ENCODE measurements at places on chromosomes 1 and 21.

GRCh38 chr1:179825798-179826460 is 51.7 kb downstream of the TOR1AIP2 start:
- no peak for DNase-seq

DNA sequence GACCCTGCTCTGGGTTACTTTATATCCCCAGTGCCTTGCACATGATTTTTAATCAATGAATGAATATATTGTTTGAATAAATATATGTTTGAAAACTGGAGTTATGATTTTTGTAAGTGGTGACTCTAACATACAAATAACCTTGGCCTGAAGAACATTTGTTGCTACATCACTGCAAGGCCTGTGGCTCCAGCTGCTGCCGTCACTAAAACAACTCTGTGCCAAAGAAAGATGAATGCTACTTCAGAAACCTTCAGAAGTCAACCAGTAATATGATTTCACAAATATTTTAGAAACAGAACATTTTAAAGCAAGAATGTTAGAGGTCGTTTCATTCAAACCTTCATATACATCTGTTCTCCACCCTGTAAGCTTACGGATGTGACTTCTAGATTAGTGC is 60.6 kb upstream of the SEC16B start:
- no peak for DNase-seq

GRCh38 chr21:35376406-35377135 is 327.5 kb upstream of the RUNX1 start:
- DNase-seq: no peak

GRCh38 chr21:34594566-34595234 is 20.2 kb downstream of the RCAN1 start:
- DNase-seq: peak; percentile 42

DNA sequence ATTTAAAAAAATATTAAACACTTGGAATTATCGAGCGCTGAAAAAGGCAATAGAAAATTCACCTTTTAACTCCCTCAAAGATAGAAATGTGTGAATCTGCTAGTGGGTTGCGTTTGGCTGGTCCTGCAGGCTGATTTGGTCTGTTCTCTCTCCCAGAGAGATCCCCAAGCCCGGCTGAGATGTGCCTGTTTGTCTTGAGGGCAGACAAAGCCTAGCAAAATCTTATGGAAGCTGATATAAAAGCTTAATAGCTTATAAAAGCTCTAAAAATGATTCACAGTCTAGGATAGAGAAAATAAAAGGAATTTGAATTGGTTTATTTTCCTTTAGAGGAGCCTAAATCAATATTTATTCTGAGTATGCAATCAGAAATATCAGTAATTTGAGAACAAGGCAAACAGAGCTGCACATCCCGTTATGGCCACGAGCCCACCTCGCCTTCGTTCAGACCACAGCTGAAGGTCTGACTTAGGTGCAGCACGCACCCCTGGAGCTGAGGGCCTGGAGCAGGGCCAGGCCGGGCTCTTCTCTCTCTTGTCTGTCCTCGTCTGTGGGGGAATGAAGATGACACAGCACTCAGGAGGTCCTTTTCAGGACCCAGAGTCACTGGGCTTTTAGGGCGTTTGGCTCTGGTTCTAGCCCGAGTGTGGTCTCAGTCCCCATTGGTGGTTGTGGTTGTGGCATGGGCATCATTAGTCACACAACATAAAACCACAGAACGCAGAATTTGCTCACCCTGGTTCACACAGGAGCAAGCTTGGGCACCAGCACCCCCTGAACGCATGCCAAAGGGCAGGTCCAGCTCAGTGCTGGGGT is 18.6 kb downstream of the PDE9A start:
- DNase-seq: peak; percentile 75

GRCh38 chr1:218332416-218332815 is 12.7 kb upstream of the TGFB2 start:
- DNase-seq: no peak

DNA sequence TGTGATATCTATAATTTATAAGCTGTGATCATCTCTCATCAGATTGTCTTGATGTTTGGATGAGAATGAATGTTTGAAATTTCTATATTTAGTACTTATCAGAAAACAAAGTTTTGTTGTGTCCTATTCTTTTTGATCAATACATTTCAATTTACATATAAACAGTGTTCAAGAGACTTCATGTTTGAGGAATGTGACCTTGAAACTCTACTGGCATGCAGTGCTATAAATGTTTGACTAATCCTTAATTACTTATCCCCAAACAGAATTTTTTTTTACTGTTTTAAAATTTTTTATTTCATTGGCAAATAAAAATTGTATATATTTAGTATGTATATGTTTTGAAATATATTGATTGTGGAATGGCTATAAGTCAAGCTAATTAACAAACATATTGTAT is 1.5 kb upstream of the PRKAA2 start:
- DNase-seq: no peak

DNA sequence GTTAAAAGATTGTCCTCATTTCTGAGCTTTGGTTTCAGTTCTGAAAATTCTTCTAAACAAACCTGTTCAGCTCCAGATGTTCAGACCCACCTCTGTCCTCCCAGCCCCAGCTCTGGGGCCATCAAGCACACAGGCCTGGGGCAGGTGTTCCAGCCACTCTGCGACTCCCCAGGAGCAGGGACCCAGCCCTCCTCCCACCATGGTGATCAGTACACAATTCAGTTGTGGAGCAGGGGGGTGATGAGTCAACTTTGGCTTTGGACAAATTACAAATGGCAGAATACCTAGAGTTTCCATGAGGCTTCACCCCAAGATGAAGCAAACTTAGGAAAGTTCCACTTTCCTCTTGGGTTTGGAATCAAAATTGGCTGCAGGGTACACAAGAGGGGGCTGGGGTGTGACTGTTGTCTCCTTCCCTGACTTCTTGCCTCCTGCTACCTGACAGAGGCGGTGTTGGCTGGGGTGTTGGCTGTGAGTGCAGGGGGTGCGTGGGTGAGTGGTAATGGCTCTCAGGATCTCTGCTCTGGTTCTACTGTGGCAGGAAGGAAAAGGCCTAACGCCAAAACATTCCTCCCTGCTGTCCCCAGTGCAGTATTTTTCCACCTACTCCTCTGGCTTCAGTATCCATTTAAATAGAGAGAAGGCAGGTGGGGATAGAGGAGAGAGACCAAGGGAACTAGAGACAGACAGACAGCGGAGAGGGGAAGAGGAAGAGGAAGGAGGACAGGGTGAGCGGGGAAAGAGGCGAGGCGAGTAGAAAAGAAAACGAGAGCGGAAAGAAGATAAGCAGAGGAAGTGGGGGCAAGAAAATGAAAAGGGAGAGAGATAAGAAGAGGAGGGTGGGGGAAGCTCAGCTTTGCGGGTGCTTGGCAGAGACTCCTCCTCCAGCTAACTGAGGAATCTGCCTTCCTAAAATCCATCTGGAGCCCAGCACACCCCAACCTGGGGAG is 20.6 kb upstream of the LRRN2 start:
- DNase-seq: no peak

DNA sequence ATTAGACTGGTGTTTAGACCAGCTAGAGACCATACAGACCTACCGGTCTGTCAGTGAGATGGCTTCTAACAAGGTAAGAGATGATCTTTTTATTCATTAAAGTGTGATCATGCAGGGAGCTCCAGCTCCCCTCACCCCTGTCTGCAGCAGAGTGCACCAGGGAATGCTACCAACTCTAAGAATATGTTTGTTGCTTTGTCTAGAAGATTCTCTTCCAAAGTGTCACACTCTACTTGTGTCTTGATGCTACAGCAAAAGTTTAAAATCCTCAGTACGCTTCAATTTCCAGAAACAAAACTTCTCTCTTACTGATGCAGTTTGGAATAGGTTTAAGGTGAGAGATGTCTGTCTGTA is 201.4 kb upstream of the SGIP1 start:
- no peak for DNase-seq

- no peak for DNase-seq
Observed at GRCh38 chr1:225476100-225476511, 48.3 kb upstream of the LBR start.

DNA sequence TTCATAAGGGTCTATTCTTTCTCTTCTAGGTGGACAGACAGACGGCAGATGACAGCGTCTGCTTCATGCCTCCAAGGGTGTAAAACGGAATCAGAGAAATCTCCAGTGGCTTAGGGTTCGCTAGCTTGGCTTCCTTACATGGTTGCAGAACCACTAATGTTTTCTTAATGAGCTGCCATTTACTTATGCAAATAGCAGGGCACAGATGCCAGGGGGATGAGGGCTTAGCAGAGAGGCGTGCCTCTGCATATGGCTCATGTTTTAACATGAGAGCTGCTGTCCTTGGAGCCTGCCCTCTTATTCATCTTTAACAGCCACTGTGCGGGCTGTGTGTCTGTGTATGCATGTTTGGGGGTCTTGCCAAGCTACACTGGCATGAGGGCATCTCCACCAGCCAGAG is 119.6 kb downstream of the IER5 start:
- DNase-seq: no peak

Data from DMS53 (cell line).